NCI-H2227 treated with DMSO at 0.1 percent for 48 hours (cell line): ENCODE measurements at places on chromosomes 2 and 18.

- no peak for DNase-seq
Measured at GRCh38 chr2:38200598-38200997, 124.6 kb upstream of the CYP1B1 start.

GRCh38 chr2:26666671-26667070 is 25.5 kb upstream of the CIB4 start:
- DNase-seq, result no peak

DNA sequence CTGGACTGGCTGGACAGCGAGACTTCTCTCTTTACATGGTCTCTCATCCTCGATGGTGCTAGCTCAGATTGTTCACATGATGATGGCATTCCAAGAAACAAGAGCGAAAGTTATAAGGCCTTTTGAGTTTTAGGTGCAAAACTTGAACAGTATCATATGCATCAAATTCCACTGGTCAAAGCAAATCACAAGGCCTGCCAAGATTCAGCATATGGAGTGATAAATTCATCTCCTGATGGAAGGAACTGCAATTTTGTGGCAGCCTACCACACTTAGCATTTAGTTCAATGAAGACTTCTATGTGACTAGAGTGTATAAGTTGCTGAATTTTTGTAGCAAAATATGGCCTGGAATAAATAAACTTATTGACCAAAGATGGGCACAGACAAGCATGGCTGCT is 194.0 kb upstream of the EPC2 start:
- DNase-seq, result no peak

DNA sequence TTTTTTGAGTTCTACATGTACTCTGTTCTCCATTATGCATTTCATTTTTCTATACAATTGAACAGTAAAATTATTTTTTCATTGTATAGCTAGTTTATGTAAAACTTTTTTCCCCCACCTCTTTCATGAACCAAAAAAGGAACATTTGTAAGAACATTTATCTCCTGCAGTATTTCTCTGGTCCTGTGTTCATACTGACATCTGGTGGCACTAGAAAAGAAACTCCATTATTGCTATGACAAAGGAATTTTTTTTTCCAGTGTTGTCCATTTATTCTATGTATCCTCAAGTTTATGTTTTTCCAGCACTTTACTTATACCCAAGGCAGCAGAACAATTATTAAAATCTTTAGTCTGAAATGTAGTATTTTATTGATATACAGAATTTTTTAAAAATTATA is 27.4 kb upstream of the CHAC2 start:
- peak; percentile 23 for DNase-seq

- DNase-seq, result no peak
Measured at GRCh38 chr18:21327101-21327500, 85.1 kb downstream of the GREB1L start.

DNA sequence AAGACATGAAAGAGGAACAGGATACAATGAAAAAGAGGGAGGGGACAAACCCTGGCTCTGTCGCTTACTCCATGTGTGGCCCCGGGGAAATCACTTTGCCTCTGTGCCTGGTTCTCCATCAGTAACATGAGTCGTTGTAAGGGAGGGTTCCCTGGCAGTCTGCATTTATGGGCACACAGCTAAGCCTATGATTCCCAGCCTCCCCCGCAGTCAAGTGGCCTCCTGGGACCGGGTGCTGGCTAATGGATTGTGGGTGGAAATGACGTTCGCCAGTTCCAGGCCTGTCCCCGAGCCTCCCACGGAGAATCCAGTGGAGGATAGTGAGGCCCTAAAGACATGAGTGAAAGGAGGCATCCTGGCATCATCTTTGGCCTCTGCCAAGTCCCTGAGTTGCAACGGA is 42.7 kb downstream of the SFXN5 start:
- DNase-seq, result no peak

DNA sequence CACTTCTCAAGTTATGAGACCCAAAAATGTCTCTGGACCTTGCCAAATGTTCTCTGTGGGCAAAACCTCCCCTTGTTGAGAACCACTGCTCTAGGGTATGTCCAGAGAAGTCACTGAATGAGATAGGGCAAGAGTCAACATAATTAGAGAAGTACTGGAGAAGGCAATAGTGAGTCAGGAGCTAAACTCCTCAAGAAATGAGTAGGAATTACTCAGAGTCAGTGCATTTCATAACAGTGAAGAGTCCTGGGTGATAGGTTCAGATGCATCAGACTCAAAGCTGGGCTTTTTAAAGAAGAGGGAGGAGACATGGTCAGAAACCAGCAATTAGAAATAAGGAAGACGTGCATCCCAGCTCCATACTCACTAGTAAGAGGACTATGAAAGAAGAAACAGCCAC is 38.6 kb upstream of the IHH start:
- DNase-seq, result no peak

GRCh38 chr18:10558243-10558966 is 32.6 kb downstream of the NAPG start:
- no peak for DNase-seq

- DNase-seq, result no peak
Measured at GRCh38 chr2:174902506-174903263, 102.5 kb downstream of the CHN1 start.

DNA sequence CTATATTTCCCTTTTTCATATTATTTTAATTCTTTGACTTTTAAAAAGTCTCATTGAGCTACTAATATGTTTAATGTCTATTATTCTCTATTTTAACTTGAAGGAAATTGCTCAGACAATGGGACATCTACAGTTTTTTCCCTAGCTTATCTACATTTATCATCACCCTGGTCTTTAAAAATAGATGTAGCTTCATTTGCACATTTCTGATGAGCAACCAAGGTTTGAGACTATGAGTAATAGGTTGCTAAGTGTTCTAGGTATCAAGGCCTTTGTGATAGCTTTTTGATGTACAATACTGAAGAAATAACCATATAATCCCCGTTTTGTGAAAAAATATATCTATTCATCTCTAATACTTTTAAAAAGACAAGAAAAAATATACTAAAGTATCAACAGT is 47.0 kb downstream of the STAT4 start:
- DNase-seq, result no peak

DNA sequence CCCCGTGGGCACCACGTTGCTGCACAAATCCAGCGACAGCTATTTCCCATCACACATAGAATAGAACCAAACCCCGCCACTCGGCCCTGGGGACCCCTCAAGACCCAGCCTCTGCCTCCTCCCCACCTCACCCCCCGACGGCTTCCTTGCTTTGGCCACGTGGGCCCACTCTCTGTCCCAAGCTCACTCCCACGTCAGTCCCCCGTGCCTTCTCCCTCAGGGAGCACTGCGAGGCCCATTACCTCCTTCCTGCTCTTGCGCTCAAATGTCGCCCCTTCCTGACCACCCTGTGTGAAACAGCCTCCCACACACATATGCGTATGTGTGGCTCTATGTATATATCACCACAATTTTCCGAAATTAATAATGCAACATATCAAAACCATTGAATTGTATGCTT is 239.7 kb downstream of the SH3BP4 start:
- DNase-seq, result no peak

DNA sequence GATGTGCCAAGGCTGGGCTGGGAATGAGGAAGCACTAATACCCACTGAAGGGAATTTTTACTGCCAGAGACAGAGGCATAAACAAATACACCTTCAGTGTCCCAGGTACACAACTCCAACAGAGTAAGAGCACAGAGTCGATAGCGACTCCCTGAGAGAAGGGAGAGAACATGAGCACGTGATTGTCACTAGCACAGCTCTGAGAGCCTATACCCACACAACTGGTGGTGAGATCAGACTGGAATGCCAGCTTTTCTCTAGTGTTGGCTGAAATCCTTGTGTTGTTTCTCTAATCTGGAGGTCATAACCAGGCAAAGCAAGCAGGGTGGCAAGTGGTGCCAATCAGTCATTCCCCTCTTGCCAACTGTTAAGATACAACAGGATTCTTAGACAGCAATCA is 377.2 kb downstream of the CNTNAP5 start:
- no peak for DNase-seq
